ENCODE measurements at places on chromosomes 5 and 9. TPM values are rescaled to one million over a fixed set of nuclear protein-coding genes. Genes with fewer than 3 reads are reported as not detected.

The FAM78A gene
- total RNA-seq = 3.1 TPM

The LRRC70 gene
- total RNA-seq = 0.17 TPM

DNA sequence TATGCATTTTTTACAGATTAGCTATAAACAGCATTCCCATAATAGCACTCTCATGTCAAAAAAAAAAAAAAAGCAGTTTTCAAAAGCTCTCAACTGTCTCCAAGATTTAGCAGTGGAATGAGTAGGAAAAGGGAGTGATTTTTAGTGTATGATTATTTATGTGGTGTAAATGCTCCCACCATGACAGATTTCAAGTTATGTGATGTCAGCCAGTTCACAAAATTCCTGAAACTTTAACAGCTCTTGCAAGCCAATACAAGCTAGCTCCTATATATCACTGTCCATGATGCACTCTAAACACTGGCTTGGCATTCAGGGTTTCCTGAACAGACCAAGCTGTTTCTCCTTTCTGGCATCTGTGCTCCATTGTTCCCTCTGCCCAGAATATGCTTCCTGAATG is 7.9 kb upstream of the ANKDD1B start:
- no peak for DNase-seq

GRCh38 chr9:32161209-32161608 is 223.2 kb upstream of the ACO1 start:
- DNase-seq = no peak

DNA sequence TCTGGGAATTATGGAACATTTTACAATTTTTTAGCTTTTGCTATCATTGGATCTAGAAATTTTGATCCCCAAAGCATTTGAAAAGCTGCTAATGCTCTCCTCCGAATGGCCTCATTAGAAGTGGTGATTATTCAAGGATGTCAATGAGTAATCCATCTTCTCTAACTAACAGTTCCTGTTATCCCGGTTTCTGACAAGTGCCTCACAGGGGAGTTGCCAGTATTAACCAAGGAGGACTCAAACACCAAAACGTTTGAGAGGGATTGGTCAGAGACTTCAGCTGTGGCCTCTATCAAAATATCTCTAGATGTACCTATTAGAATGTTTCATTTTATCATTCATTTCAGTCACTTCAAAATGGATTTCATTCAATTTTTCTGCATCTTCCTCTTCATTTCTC is 208.3 kb upstream of the ITGA1 start:
- DNase-seq = no peak

- DNase-seq = no peak
Observed at GRCh38 chr9:95771556-95772246, 103.8 kb upstream of the ERCC6L2 start.
